ENCODE measurements at places on chromosomes 5 and 9.

- DNase-seq, result no peak
Measured at GRCh38 chr9:133368249-133368881, 7.5 kb downstream of the SURF4 start.

GRCh38 chr5:17766031-17766430, 131.8 kb downstream of the TAF11L14 start:
- no peak for DNase-seq

DNA sequence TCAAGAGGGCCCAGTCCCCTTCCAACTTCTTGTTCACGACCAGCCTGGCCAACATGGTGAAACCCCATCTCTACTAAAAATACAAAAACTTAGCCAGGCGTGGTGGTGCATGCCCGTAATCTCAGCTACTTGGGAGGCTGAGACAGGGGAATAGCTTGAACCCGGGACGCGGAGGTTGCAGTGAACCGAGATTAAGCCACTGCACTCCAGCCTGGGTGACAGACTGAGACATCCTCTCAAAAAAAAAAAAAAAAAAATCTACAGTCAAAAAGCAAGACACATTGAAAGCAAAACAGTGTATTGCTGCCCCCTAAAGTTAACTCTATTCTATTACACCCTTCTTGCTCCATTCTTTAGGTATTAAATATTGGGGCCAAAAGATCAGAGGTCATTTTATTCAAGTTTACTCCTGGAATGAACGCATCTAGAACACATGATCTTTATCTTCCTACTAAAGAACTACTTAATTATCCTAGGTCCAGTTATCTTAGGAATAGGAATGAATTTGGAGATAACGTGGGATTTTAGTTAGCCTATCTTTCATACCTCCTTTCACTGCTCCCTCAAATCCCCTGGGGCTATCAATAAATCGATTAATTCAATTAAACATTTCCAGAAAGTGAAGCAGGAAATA, 2.4 kb downstream of the ATG12 start:
- DNase-seq, result peak; percentile 63

- no peak for DNase-seq
Measured at GRCh38 chr9:6272229-6272598, 56.0 kb upstream of the TPD52L3 start.

DNA sequence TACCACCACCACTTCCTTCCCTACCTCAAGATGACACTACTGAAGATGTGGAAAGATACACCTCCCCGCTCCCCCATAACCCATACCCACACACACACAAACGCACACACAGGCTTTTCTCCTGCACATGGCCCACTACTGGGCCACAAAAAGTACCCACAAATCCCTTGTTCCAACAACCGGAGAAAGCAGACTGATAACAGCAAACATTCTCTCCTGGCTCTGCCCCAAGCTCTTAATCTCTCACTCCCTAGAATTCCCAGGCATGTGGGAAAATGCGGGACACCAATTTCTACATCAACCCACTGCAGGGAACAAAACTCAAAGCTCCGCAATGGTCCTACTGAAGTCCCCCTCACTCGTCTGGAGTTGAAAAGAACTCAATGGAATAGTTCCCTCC, 611.0 kb upstream of the KLF4 start:
- DNase-seq, result no peak

DNA sequence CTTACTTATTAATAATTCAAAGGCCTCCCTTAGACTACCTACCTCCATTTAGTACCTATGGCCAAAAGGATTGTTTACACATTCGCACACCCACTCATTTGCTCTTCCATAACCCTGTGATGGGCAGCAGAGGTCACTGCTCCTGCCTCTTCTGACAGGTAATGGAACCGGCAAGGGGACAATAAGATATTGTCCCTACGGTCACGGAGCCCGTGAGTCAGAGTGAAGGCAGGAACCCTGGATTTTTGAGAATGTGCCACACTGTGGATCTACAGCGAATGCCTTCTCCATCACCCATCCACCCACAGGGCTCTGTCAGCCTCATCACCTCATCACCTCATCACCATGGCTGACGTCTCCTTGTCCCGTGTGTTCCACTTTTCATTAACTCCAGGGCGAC, 132.3 kb downstream of the MYO10 start:
- no peak for DNase-seq

DNA sequence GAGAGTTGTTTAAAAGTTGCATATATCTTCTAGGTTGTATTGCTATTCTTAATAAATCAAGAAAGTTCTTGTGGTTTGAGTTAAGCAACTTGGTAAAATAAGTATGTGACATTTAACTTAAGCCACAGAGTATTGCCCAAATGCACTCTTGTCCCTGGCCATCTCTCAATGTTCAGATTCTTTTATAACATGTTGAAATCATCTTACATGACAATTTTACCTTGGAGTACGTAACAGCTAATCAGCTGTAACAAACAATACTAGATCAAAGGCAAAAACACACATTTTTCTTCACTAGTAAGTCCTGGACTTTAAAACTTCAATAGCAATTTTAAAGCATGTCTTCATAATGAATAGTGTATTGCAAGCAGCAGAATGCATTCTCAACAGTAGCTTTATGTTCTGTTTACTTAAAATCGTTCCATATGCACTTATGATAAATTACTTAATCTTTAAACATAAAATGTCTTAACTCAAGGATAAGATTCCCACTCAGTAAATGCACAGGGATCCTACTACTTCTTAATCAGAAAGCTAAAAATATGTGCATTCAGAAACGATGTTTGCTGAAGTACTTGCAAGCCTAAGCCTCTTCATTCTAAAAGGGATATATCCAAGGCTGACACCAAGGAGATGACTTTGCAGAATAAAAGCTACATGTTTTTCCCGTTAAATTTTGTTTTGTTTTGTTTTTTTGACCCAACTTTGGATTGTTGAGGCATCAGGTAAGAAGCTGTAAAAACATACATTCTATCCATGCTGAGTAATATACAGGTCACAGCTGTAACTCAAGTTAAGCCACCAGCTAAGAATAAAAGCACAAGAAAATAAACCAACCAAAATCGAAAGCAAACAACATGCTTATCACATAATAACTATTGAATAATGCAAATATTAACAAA, 86.1 kb upstream of the NFIB start:
- no peak for DNase-seq

DNA sequence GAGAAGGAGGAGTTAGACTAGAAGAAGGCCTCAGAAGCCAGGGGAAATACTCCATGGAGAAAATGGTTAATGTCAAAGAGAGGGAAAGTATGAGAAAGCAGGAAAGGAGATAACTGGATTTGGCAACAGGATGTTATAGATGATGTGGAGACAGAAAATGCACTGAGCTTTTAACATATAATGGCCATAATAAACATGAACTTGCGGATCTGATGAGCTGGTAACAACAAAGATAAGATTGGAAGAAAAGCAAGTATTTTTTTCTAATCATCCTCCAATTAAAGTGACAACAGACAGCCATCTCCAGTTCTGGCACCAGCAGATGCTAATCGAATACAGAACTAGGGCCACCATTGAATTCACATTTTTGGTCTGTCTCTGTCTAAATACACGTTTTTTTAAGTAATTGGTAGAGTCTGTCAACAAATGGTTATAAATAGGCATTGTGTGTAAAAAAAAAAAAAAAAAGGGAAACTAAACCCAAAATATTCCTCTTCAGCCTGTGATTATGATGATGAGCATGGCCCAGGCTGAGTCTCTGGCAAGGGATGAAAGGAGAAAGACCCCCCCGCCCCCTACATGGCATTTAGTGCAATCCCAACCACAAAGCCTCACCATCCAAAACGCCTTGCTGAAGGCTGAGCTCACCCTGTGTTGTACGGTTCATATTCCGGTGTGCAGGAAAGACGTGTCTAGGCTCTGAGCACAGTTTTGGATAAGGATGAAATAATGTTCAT, 149.5 kb upstream of the LHFPL2 start:
- no peak for DNase-seq

DNA sequence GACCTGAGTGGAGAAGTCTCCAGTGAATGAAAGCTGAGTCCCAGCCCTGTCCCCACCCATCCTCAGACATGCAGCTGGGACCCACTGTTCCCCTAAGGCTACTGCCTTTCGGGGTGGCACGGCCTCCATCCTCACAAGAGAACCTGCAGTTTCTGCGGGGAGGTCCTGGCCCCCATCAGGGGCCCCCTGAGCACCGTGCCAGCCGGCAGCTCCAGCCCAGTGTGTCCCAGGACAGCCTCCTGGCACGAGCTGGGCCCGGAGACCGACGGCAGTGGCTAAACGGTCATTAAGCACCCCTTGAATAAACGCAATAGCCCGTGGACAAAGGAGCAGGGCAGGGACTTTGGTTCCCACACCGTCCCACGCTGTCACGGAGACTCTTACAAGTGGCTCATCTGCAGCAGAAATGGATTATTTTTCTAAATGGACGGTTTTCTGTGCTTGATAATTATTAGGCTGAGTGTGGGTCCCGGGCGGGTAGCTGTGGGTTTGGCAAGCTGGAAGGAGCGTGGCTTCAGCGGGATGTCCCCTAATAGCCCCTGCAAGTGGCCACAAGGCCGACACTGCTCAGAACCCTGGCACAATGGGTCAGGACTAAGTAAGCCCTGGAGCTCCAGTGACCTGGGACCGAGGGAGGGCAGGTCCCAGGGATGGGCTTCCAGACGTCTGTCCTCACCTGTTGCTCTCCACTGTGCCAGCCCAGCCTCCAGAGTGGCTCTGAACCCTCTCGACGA, 17.4 kb downstream of the FAM78A start:
- DNase-seq, result no peak

GRCh38 chr5:22567983-22568382, 285.2 kb downstream of the CDH12 start:
- DNase-seq, result no peak

DNA sequence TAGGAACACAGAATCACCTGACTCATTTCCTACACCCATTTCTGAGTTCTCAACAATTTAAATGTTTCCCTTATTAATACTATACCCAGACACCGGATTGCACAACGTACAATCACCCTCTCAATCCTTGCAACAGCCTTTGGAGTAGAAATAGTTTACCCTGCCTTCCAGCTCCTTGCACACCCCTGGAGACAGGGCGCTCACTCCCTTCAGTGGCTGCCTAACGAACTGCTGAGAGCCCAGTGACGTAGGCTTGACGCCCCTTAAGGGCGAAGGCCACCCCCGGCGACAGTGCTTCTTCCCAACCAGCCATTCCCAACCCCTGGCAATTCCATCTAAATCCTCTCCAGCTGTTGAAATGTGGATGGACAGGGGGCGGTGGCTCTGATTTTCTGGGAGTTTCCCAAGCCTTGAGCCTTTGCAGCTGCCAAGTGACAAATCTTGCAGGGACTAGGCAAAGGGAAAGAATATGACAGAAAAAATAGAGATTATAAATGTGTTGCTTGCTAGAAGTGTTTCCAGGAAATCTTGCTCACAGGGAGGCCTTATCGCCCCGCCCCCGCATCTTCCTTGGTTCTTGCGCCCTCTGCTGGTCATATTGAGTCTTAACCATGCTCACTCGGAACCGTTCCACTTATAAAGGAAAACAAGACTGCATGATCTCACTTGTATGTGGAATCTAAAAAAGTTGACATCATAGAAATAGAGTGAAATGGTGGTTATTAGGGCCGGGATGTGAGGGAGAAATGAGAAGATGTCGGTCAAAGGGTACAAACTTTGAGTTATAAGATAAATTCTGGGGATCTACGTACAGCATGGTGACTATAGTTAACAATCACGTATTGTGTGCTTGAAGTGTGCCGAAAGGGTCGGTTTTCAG, 7.6 kb upstream of the BARX1 start:
- DNase-seq, result peak; percentile 79

GRCh38 chr9:73548201-73548600, 396.5 kb downstream of the ANXA1 start:
- no peak for DNase-seq

- DNase-seq, result no peak
Measured at GRCh38 chr5:144198386-144198785, 27.7 kb downstream of the KCTD16 start.

DNA sequence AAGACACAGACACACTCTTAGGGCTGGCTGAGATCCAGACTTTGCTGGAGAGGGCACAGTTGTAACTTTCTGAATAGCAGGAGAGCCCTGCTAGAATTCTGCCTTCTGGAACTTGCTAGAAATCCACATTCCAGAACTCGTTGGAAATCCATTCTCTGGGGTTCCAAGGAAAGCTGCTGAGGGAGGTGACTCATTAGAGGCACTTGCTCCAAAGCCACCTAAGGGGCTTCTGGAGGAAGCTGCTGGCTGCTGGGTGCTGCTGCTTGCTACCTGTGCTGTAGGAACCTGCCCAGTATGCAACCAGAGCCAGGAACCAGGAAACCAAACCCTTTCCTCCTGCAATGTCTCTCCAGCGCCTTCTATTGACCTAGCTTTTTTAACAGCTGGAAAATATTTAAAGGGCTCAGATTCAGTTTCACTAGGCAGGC, 4.1 kb upstream of the TLE4 start:
- no peak for DNase-seq

- no peak for DNase-seq
Measured at GRCh38 chr9:9950813-9951212, 662.0 kb downstream of the PTPRD start.

GRCh38 chr9:79054500-79054899, 517.3 kb upstream of the TLE4 start:
- no peak for DNase-seq

DNA sequence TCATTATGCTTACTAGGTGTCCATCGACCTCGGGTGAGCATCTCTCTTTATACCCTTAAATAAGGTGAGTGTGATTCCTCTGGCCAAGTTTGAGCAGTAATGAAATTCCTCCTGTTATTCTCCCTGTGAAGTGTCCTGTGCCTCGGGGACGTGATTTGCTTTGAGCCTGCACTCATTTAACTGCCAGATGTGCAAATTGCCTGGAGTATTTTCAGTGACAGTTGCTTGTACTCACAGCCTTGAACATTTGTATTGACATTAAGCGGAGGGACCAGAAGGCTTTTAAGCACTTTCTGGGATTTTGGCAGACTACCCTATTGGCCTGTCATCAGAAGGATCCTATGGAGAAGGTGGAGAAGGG, 126.9 kb downstream of the DOCK2 start:
- no peak for DNase-seq

GRCh38 chr5:93600409-93601070, 17.5 kb downstream of the NR2F1 start:
- DNase-seq, result no peak

GRCh38 chr5:130333089-130333488, 428.8 kb downstream of the CHSY3 start:
- no peak for DNase-seq

DNA sequence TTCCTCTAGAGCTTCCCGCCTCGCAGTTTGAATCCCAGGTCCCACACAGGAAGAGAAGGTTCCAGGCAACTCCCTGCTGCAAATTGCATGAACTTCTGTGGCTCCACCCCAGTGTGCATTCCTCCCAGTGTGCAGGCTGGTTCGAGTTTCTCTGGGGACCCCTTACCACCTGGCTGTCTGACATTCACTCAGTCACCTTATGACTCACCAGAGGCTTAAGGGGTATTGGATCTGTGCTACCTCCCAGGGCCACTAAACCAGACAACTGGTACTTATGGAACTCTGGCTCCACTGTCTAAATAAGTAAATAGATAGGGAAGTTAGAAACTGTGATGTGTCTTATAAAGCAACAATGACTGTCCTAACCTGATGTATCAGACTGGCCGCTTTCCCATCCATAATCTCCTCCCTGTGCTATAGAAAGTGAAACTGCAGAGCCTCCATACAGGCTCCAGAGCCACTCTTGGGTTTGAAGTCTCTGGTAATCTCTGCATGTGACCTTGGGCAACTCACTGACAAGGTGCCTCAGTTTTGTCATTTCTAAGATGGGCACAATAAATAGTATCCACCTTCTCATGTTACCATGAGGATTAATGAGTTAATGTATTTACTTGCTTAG, 720.6 kb downstream of the SEMA5A start:
- DNase-seq, result no peak

Data from CD4-positive, alpha-beta T cell treated with Interleukin-6 at 100 ng/mL for 8 hours (primary cell).